Activated CD4-positive, alpha-beta T cell treated with anti-CD3 and anti-CD28 coated beads for 36 hours (primary cell): ENCODE measurements at places on chromosomes 1 and 21. TPM values are rescaled to one million over a fixed set of nuclear protein-coding genes. Genes with fewer than 3 reads are reported as not detected.

DNA sequence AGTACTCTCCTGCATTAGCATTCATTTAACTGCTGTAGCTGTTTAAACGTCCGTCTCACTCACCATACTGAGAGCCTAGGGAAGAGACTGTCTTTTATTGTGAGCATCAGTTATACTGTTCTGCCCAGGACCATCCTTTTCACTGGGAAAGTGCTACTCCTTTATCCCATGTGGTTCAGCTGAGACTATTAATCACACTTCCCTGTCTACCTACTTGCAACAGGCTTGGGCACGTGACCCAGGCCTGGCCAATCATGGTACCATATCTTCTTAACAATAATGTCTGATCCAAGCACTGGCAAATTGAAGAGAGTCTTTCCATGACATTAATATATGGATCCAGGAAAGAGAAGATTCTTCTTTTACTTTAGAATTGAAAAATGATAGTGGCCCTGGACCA lies 108.1 kb downstream of the TM2D1 start:
- no peaks in the 10 kb centered on the region for H3K4me1 ChIP-seq
- H3K27me3 ChIP-seq = peaks cover 4% of the 10 kb centered on the region
- no peak overlapping the region for H3K4me3 ChIP-seq
- no peak overlapping the region for H3K27ac ChIP-seq

DNA sequence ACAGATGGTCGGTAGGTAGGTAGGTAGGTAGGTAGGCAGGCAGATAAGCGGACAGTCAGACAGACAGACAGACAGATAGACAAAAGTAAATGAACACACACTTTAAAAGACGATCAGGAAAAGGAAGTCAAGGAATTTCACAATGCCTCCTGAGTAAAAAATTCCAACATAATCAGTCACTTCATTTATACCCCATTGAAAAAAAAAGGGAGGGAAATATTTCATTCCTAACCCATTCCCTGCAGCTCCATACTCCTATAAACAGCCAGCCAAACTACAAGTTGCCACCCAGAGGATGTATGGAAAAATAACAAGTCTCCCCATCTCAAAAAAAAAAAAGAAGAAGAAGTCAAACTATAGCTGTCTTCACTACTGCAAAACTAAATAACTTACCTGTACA lies 43.4 kb downstream of the ZZZ3 start:
- peaks cover 25% of the 10 kb centered on the region for H3K36me3 ChIP-seq
- no peak for DNase-seq
- H3K27ac ChIP-seq = peak overlapping the region; percentile 12
- H3K4me3 ChIP-seq = no peak overlapping the region

The RUNX1 gene
- total RNA-seq = 49.5 TPM

DNA sequence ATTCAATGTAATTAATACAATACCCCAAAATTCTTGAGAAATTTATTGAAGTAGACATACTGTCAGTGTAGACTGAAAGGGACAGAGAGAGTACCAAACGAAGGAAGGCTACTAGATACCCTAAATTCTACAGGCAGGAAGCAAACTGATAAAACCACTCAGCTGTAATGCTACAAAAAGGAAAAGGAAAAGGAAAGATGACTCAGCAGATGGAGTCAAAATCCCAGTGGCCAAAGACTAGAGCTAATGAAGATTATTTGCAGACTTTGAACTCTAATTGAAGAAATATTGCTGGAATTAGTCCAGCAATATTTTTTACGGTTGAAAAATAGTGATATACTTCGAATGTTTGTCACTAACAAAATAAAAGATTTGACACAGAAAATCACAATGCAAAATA lies 671.9 kb downstream of the BRINP3 start:
- H3K27me3 ChIP-seq = no peaks in the 10 kb centered on the region
- no peaks in the 10 kb centered on the region for H3K36me3 ChIP-seq
- no peaks in the 10 kb centered on the region for H3K4me1 ChIP-seq
- H3K27ac ChIP-seq = no peak overlapping the region
- no peak for DNase-seq

The WDR64 gene
- total RNA-seq = not detected

The STUM gene
- not detected for total RNA-seq

DNA sequence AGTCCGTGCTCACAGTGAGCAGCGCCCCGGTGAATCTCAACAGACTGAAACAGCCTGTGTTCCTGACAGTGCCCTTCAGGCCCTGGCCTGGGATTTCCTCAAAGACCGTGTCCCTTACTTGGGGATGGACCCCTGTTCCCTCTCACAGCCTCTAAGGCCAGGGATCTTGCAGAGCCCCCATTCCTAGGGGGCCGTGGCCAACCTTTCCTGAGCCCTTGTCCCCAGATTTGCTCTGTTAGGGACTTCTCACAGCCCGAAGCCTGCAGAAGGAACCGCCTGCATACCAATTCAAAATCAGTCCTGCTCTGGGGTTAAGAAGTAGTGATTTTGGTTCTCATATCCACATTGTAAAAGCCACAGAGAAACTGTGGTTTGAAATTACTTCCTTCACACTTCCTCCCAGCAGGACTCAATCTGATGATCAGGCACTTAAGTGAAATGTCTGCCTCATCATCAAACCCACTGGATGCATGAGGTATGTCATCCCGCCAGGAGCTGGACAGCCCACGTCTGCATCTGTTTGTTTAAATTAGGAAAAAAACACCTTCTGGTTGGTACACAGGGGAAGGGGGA lies 14.9 kb downstream of the ABCA4 start:
- H3K4me3 ChIP-seq = no peak overlapping the region
- peaks cover 17% of the 10 kb centered on the region for H3K27me3 ChIP-seq
- no peak overlapping the region for H3K27ac ChIP-seq
- no peaks in the 10 kb centered on the region for H3K4me1 ChIP-seq
- H3K36me3 ChIP-seq = no peaks in the 10 kb centered on the region

The PLEKHA6 gene
- total RNA-seq = 0.86 TPM

DNA sequence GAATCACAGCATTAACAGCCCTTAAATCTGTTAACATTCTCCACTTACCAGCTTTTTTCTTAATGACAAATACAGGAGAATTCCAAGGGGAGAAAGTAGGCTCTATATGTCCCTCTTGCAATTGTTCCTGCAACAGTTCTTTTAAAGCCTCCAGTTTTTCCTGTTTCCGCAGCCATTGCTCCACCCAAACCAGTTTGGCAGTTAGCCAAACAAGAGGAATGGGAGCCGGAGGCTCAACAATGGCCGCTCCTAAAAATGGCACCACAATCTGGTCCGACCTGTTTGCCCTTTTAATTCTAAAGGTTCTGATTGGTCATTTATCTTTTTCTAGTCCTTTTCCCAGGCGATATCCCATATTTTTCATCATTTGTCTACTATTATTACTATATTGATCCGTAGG lies 14.0 kb upstream of the L1TD1 start:
- DNase-seq = no peak
- H3K36me3 ChIP-seq = no peaks in the 10 kb centered on the region
- no peak overlapping the region for H3K27ac ChIP-seq
- no peak overlapping the region for H3K4me3 ChIP-seq
- H3K4me1 ChIP-seq = no peaks in the 10 kb centered on the region

DNA sequence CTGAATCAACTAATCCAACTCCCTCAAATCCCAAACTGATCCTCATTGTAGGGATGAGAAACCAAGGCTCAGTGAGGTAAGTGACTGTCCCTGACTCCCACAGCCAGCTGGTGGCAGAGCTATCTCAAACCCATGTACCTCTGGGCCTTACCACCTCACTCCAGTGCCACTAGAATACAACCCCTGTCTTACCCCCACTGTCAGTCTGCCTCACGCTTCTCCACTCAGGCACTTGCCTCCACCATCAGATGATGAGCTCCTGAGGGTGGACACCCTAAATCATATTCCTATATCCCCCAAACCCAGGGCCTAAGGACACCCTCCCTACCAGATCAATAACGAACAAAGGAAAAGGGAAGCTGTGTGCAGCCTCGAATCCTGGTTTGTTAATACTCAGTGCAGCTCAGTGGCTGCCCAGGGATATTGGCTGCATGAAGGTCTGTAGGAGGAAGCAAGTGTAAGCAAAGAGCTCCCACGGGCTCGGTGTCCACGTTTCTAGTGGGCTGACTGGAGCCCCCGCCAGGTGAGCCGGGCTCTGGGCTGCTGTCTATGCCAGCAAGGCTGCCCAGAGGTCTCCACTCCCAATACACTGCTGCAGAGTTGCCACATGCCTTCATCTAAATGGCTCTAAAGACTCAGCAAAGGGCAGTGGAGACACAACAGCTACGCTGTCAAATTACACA lies 533.4 kb downstream of the MATN1 start:
- DNase-seq = no peak
- H3K27me3 ChIP-seq = peaks cover 15% of the 10 kb centered on the region

The PRAMEF8 gene
- not detected for total RNA-seq

DNA sequence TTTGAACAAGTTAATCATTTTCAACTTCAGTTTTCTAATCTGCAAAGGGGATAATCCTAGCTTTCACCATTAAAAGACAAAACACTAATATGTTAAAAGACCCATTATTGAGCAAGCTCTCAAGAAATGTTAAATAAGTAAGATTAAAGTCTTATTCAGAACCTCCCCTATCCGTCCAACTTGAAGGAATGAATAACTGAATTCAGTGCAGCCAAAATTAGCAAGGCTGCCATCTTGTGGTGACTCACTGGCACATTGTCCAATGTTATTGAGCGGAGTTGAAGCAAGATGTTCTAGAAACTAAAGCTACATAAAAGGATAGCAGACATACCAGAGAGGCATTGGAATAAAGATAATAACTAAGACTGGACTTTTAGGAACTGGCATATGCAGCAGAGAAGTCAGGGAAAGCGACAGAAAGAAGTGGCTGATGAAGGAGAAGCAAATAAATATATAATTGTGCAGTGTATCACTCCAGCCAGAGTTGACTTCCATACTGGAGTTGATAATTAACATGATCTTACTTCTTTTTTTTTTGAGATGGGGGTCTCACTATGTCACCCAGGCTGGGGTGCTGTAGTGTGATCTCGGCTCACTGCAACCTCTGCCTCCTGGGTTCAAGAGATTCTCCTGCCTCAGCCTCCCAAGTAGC lies 8.2 kb upstream of the CAP1 start:
- H3K27ac ChIP-seq = no peak overlapping the region
- peak; percentile 65 for DNase-seq
- peaks cover 33% of the 10 kb centered on the region for H3K4me1 ChIP-seq

- H3K36me3 ChIP-seq = peaks cover 9% of the 10 kb centered on the region
- H3K4me1 ChIP-seq = peaks cover 18% of the 10 kb centered on the region
- no peaks in the 10 kb centered on the region for H3K27me3 ChIP-seq
- peak within 1 kb of the TSS; percentile 100 for H3K27ac ChIP-seq
Observed at GRCh38 chr1:151070474-151071276, at the start of gene GABPB2. Gene GABPB2, plus strand, starts transcription at chr1:151070761. Its CDS starts 17,429 bp downstream, at chr1:151088190.

DNA sequence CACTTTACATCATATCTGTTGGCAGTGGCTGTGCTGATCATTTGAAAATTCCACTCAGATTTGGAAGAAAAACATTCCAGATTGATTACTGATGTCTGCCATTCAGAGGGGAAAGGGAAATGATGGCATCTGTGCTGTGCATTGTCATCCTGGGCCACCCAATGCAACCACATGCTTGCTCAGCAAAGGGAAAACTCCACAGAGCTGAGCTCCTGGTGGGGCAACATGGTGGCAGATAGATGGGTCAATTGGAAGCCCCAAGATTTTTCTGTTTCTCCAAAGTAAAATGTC lies 11.8 kb downstream of the OXCT2 start:
- no peak overlapping the region for H3K27ac ChIP-seq
- DNase-seq = no peak
- no peak overlapping the region for H3K4me3 ChIP-seq
- H3K36me3 ChIP-seq = peaks cover 30% of the 10 kb centered on the region
- H3K4me1 ChIP-seq = no peaks in the 10 kb centered on the region

DNA sequence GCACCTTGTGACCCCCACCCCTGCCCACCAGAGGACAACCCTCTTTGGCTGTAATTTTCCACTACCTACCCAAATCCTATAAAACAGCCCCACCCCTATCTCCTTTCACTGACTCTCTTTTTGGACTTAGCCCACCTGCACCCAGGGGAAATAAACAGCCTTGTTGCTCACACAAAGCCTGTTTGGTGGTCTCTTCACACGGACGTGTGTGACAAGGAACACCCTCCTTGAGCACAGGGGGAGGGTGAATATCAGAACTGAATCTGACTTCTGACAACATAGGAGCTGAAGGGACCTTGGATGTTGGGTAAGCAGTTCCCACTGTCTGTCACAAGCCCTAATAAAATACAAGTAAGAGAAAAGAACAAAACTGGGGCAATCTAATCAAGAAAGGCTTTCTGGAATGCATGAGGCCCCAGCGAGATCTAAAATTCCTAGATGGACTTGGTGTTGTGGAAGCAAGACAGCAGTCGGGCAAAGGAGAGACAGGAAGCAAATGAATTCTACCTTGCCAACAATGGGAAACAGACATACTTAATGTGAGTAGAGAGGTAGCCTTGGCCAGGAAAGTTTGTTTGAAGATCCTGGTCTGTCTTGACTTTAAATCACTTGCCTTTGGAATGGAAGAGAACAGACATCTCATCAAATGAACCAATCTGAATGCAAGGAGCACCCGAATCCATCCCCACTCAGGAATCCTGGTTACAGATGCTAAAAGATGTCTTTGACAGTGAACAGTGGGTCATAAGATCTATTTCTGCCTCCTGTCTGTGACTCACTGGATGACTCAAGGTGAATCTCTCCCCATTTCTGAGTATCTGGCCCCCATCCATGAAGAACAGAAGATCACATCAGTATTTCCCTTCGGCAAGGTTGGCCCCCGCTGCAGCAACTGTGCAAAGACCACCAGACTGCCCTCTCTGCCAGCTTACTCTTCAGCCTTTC lies 53.3 kb downstream of the OLFML3 start:
- H3K4me1 ChIP-seq = no peaks in the 10 kb centered on the region
- H3K27ac ChIP-seq = no peak overlapping the region
- no peak for DNase-seq
- H3K4me3 ChIP-seq = no peak overlapping the region
- no peaks in the 10 kb centered on the region for H3K27me3 ChIP-seq

GRCh38 chr1:214525535-214526019 lies 25.8 kb downstream of the PTPN14 start:
- no peak overlapping the region for H3K4me3 ChIP-seq
- H3K27ac ChIP-seq = no peak overlapping the region
- peaks cover 11% of the 10 kb centered on the region for H3K4me1 ChIP-seq
- no peak for DNase-seq

The SLC2A5 gene
- not detected for total RNA-seq

- no peak overlapping the region for H3K27ac ChIP-seq
- H3K27me3 ChIP-seq = peaks cover 27% of the 10 kb centered on the region
- no peak overlapping the region for H3K4me3 ChIP-seq
- DNase-seq = peak; percentile 25
Observed at GRCh38 chr1:23899070-23899469, 14.1 kb downstream of the CNR2 start.

- H3K4me1 ChIP-seq = no peaks in the 10 kb centered on the region
- no peak overlapping the region for H3K27ac ChIP-seq
- peaks cover 36% of the 10 kb centered on the region for H3K27me3 ChIP-seq
- no peaks in the 10 kb centered on the region for H3K36me3 ChIP-seq
- no peak for DNase-seq
Observed at GRCh38 chr1:46455951-46456350, 33.7 kb upstream of the DMBX1 start.

The TLR5 gene
- total RNA-seq = 0.21 TPM

The RGS13 gene
- total RNA-seq = not detected
